ENCODE measurements at places on chromosomes 7 and 10. TPM values are rescaled to one million over a fixed set of nuclear protein-coding genes. Genes with fewer than 3 reads are reported as not detected.

DNA sequence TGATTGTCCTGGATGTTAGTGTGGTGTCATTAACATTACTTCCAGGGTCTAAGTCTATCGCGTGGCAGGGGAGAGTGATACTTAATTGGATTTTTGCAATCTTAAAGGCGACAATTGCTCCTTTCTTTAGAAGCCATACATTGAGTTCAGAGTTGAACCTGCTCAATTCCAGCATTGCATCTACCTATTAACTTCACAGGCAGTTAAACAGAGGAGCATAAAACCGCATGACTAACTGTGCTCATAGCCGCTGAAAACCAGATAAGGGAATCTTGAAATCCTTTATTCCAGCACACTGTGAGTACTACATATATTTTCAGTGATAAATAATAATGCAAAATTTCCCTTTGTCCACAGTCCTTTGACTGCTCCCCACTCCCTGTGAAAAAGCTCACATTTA is 255.3 kb downstream of the STK31 start:
- DNase-seq, result no peak

DNA sequence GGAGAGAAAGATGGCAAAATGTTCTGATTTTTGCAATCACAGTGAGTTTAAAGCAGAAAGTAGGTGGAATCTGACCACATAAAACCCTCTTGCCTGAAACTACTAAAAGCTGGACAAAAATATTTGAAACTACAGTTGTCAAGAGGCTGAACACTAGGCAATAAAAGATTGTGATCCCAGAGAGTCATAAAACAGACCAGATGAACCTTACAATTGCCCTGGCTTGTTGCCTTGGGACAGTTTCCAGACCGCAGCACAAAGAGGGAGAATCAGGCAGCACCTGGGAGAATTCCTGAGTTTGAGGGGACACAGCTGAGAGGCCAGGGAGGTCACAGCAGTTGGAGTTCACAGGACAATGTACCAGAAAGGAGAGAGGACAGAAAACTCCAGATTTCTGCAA is 107.3 kb upstream of the NANOS1 start:
- no peak for DNase-seq

DNA sequence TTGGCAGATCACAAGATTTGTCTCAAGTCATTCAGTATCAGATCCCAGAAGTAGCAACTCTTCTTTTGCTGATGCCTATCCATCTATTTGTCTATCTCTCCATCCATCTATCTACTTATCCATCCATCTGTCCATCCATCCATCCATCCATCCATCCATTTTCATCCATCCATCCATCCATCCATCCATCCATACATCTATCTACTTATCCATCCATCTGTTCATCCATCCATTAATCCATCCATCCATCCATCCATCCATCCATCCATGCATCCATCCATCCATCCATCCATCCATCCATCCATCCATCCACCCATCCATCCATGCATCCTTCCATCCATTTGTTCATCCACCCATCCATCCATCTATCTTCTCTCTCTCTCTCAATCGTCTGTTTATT is 142.7 kb downstream of the PFKFB3 start:
- DNase-seq, result no peak

DNA sequence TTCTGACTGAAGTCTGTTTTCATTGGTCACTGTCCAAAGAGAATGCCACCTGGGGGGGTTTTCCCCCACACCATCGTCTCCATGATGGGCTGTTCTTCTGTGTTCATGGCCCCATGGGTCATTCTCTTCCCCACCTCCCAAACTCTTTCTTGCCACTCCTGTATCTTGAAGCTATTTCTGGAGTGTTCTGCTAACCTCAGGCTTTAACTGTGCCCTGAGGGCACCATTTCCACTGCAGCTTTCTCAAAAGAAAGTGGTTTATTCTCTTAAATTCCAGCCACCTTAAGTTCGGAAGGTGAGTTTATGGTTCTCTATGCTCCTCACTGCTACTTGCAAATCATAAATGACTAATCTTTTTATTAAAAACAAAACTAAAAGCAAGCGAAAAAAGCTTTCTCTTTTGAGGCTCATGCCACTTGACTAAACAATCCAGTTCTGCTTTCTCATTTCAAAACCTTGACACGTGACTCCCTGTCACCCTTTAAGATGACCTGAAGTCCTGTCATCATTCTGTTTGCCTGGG is 7.4 kb upstream of the APBB1IP start:
- DNase-seq, result no peak

- DNase-seq, result no peak
Measured at GRCh38 chr10:59068581-59069191, 107.8 kb upstream of the PHYHIPL start.

- no peak for DNase-seq
Measured at GRCh38 chr10:85609509-85609908, 757.1 kb downstream of the GRID1 start.

DNA sequence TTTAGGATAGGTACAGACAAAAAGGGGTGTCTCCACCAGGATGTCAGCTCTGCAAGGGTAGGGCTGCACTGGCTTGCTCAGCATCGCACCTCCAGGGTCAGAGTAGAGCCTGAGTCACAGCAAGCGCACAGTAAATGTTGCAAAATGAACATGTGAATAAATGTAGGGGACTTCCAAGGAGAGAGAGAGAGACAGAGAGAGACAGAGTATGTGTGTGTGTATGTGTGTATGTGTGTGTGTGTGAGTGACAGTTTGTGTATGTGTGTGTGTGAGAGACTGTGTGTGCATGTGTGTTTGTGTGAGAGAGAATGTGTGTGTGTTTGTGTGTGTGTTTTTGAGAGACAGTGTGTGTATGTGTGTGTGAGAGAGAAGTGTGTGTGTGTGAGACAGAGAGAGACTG is 163.3 kb downstream of the RPS24 start:
- no peak for DNase-seq

DNA sequence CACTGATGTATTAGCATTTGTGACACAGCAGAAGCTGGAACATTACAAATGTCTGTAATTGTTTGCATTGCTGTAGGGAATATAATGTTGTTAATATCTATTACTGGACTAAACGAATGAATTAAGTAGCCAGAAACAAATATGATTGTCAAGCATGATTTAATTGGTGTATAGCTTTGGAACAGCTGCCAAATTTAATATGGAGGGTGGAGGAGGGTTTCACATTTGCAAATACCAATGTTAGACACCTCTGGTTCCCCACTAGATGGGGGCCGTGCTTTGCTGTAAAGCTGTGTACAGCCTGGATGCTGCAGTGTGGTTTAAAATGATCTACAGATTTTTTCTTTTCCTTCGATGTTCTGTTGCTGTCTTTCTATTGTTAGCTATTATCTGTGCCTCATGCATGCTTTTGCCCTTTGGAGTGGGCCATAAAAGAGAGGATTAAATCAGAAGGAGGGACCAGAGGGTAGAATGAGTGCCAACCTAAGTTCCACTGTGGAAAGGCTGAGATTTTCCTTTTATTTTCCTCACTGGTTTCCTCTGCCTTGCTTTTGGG is 23.1 kb downstream of the DNAJB9 start:
- no peak for DNase-seq

ADAP1 gene
- 21.7 TPM for total RNA-seq

NUTM2A gene
- 1.4 TPM for total RNA-seq

LRIT1 gene
- total RNA-seq, result not detected

All from omental fat pad (tissue), 4 donors.